ENCODE measurements at places on chromosomes 5 and 9.
A peak's percentile ranks its signal among the peaks of the same experiment; 100 is the strongest.

GRCh38 chr5:51201024-51201423, 182.2 kb upstream of the ISL1 start:
- DNase-seq, result no peak

GRCh38 chr9:114549697-114550330, 37.8 kb upstream of the ATP6V1G1 start:
- no peak for DNase-seq

GRCh38 chr5:68884883-68885282, 208.9 kb upstream of the SLC30A5 start:
- DNase-seq, result no peak

- DNase-seq, result no peak
Measured at GRCh38 chr9:948497-948896, 28.0 kb upstream of the DMRT3 start.

DNA sequence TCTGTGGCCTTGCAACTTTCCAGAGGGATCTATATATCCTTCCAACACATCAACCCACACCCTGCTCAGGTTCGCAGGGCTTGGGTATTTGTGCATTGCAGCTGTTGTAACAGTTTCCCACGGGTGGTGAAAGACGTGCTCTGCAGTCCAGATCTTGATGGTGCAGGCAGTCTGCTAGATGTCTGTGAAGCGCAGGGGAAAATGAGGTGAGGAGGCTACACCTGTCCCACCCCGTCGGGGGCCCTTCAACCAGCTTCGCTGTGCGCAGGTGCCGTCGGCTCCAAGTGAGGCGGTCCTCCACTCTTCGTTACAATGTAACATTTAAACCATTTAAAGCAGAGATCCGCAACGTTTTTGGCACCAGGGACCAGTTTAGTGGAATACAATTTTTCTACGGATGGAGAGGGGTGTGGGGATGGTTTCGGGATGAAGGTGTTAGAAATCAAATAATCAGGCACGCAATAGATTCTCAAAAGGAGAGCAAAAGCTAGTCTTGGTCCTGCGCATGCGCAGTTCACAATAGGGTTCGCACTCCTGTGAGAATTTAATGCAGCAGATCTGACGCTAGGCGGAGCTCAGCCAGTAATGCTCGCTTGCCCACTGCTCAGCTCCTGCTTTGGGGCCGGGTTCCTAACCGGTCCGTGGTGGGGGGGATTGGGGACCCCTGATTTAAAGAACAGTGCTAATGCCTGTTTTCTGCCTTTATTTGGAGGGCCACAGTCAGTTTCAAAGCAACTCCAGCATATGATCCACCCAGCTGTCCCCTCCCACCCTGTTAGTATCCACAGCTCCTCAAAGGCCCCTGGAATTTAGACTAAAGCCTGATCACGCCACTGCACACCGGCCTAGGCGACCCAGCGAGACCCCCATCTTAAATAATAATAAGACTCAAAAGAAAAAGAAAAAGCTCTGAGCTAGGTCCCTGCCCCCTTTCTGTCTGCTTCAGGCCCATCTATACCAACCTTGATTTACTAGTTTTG, 97.1 kb upstream of the SELENOP start:
- peak; percentile 87 for DNase-seq

GRCh38 chr5:168104350-168104749, 187.1 kb upstream of the WWC1 start:
- DNase-seq, result peak; percentile 68

GRCh38 chr9:107819772-107820565, 330.4 kb upstream of the KLF4 start:
- DNase-seq, result peak; percentile 9

DNA sequence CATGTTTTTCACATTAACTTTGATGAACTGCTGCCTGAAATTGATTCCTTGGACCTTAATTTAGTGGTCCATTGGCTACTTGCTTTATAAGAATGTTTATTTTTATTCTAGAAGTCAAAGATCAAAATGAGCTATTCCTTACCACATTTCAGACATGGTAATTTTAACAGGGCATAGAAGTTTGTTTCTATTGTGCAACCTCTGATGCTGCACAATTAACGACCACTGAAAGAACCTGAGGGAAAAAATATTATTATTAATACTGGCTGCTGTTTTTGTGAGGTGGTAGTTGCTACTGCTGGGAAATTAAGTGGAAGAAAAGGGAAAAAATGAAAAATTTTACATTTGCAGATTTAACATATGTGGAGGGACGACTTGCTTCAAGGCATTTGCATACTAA, 37.9 kb upstream of the RAB3C start:
- no peak for DNase-seq

- DNase-seq, result no peak
Measured at GRCh38 chr9:1125741-1126140, 75.6 kb downstream of the DMRT2 start.

DNA sequence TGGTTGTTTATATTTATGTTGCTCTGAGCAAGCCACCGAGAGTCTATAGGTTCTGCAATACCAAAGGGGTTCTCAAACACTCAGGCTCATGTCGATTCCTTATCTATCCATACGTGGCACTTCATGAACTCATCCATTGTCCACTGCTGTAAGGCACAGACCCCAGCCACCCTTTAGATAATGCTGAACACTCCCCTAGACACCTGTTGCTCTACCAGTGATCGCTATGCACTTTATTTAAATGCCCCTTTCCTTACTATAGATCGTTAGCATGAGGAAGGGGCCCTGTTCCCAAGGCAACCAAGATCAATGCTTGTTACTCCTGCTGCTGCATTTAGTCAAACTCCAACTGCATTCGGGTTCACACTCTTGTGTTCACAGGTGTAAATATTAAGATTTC, 171.9 kb downstream of the PAM start:
- no peak for DNase-seq

GRCh38 chr5:169265888-169266287, 35.1 kb downstream of the SLIT3 start:
- DNase-seq, result no peak

- DNase-seq, result peak; percentile 69
Measured at GRCh38 chr5:139543423-139543991, 17.6 kb upstream of the UBE2D2 start.

DNA sequence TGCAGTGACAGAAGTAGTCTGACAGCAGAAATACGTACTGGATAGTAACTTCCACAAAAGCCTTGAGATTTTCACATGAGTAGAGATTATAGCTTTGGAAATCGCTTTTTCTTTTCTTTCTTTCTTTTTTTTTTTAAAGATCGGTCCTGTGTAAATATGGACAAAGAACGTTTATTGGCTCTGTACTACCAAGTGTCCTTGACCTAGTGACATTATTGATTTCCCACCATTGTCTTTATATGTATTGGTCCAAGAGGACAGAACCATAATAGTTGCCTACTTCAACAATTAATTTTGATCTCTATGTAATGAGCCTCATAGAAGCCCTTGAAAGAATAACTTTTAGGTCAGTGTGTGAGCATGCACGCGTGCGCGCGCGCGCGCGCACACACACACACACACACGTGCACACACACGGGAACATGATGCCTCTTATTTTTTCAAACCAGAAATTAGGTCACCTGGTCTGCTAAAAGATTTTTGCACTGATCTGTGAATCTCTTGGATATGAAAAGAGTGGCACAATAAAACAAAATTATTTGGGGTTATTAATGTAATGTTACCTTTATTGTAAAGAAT, 516.8 kb downstream of the PSAT1 start:
- no peak for DNase-seq

- DNase-seq, result no peak
Measured at GRCh38 chr5:74413403-74414048, 227.0 kb downstream of the ENC1 start.

DNA sequence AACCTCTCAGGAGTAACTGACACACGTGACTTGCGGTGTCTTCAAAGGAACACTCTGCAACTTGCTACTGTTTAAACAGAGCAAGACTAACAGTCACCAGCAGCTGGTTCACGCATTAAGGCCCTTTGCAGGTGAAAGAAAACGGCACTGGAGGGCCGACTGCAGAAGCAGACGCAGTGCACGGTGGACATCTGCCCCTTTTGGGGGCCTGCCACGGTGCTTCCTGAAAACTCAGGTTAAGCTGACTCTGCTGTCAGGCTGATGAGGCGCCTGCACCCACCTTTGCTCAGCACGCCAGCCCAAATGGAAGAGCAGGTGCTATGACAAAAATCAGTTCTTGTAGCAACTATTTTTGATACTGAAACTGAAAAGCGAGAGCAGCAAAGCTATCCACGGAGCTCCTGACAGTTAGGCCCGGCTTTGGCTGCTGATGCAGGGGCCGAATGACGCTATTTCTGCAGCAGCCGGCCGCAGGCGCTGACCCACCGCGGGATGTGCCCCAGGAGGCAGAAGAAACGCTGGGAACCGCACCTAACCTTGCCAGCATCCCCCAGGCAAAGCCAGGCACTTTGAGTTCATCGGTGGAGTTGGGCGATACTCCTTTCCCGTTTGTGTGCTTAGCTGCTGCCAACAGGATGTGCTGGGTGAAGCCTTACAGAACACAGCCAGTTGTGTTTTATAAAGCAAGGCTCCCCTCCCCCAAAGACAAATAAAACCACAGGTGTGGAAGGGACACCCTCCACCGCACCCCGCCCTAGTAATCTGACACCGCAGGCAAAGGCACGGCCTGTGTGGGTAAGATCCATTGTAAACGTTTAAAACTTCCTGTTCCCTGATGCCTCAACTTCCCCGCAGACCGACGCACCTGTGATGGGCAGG, 21.1 kb upstream of the TERT start:
- no peak for DNase-seq

DNA sequence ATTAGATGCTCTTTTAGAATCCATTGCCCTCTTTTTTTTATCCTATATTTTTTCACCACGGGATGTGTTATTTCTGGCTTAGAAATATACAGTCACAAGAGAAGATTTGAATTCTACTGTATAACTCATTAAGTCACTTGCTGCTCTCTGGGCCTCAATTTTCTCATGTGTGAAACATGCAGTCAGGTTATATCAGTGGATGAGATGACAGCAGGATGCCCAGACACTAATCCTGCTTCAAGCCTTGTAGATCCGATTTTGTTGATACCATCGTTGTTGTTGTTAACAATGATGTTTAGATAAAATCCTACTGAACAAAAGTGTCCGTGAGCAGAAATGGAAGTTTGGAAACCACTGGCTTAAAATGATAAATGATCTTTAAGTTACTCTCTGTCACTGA, 421.9 kb upstream of the DMAC1 start:
- DNase-seq, result no peak

GRCh38 chr5:124061663-124062062, 549.7 kb downstream of the CSNK1G3 start:
- DNase-seq, result no peak

- DNase-seq, result no peak
Measured at GRCh38 chr9:135297456-135298075, 182.0 kb upstream of the PPP1R26 start.

DNA sequence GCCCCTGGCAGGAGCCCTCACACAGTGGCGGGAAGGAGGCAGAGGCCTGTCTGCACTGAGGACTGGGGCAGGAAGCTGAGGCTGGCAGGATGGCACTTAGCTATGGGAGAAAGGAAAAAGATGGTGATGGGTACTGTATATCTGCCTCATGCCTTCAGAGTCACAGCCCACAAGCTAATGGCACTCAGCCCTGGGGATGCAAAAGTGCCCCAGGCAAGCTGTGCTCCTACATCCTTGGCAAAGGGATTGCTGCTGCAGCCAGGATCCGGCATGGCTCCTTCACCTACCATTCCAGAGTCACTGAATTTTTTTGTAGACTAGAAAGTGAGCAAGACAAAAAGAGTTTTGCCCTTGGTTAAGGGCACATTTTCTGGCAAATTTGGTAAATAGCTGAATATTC, 8.7 kb downstream of the ACSL6 start:
- DNase-seq, result peak; percentile 43

All from retina (tissue), 1 donor.